H9 (cell line): ENCODE measurements at places on chromosomes 11 and 22. TPM values are rescaled to one million over a fixed set of nuclear protein-coding genes. Genes with fewer than 3 reads are reported as not detected.

DNA sequence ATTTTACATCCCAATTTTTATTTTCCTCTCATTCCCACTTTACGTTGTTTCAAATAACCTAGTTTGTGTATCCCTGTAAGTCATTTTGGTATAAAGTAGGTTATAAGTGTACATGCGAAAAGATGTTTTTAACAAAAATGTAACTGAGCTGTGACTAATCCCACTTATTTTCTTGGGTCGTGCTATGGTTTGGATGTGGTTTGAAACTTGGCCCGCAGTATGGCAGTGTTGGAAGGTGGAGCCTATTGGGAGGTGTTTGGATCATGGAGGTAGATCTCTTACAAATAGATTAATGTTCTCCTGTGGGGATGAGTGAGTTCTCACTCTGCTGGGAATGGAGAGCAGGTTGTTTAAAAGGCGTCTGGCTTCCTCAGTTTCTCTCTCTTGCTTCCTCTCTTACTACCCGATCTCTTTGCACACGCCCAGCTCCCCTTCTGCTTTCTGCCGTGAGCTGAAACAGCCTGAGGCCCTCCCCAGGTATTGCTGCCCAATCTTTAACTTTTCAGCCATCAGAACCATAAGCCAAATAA is 7.2 kb downstream of the RPL27A start:
- H3K4me3 ChIP-seq, result peak overlapping the region; percentile 75
- H3K4me1 ChIP-seq, result peaks cover 5% of the 10 kb centered on the region
- peak; percentile 15 for DNase-seq
- H3K36me3 ChIP-seq, result peaks cover 88% of the 10 kb centered on the region

Gene KCNJ11
- total RNA-seq, result 2.3 and 2.9 TPM in 2 replicates

Gene BCR
- 77.0 and 81.6 TPM in 2 replicates for total RNA-seq

Gene KDM4E
- total RNA-seq, result not detected in 2 replicates

- no peak overlapping the region for H3K4me3 ChIP-seq
- peaks cover 4% of the 10 kb centered on the region; the same call in 1 of the 2 replicates for H3K27me3 ChIP-seq
These were observed 56.6 kb upstream of the CAPRIN1 start for GRCh38 chr11:33994937-33995336.

Gene FIBIN
- total RNA-seq, result not detected in 2 replicates

Gene OR5P2
- total RNA-seq, result not detected in 2 replicates

- H3K27me3 ChIP-seq, result no peaks in the 10 kb centered on the region
- no peak overlapping the region for H3K27ac ChIP-seq
- no peak overlapping the region for H3K4me3 ChIP-seq
- no peaks in the 10 kb centered on the region for H3K36me3 ChIP-seq
These were observed 5.7 kb downstream of the SMTN start for GRCh38 chr22:31086703-31087330.

DNA sequence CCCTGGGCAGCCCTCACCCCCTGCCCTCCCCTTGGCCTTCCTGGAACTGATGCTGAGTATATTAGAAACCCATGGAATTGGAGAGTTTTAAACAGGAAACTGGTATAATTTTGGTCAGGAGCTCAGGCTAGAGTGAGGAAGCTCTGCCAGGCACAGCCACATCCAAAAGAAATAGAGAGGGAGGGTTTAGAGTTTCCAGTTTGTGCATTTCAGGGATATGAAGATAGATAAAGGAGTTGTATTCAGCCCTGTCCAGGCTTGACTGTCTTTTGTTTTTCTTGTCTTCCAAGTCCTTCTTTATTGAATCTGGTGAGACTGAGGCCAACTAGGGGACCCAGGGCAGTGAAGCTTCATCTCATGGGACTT is 71.8 kb downstream of the TSPAN18 start:
- peak overlapping the region; percentile 6; the same call in 1 of the 3 replicates for H3K4me3 ChIP-seq
- H3K4me1 ChIP-seq, result peaks cover 10% of the 10 kb centered on the region; the same call in 1 of the 2 replicates
- peak overlapping the region; percentile 31 for H3K27ac ChIP-seq
- H3K27me3 ChIP-seq, result no peaks in the 10 kb centered on the region

DNA sequence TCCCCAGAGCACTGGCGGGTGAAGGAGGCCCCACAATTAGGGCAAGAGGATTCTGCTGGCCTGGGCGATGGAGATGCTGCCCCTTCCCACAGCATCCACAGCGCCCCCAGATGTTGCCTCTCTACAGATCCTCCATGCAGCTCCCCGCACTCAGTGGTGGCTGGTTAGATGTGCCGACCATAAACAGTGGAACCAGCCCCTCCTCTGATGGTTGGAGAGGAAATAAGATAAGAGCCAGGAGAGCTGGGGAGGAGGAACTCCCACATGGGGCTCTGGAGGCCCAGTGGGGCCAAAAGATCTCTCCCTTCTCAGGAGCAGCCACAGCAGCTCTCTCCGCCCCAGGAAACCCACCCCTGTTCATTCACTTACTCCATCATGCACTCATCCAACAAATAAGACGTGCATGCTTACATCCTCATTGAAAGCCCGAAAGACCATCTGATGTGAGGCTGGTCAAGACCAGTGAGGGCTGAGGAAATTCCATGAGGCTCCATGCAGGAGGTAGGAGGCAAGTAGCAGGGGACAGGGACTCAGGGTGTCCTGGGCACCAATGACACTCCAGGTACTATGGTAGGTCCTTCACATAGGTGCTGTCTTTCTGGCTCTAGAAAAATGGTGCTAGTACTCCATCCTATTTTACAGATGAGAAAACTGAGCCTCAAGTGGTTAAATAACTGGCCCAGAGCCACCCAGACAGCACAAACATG is 1.5 kb downstream of the PTGDR2 start:
- no peak for DNase-seq
- no peak overlapping the region for H3K27ac ChIP-seq
- no peak overlapping the region; the same call in 2 of the 3 replicates for H3K4me3 ChIP-seq
- H3K36me3 ChIP-seq, result peaks cover 29% of the 10 kb centered on the region
- H3K4me1 ChIP-seq, result no peaks in the 10 kb centered on the region; the same call in 1 of the 2 replicates

Gene CBLIF
- total RNA-seq, result not detected in 2 replicates
